Central memory CD8-positive, alpha-beta T cell (primary cell): ENCODE measurements at places on chromosomes 2 and 18.

DNA sequence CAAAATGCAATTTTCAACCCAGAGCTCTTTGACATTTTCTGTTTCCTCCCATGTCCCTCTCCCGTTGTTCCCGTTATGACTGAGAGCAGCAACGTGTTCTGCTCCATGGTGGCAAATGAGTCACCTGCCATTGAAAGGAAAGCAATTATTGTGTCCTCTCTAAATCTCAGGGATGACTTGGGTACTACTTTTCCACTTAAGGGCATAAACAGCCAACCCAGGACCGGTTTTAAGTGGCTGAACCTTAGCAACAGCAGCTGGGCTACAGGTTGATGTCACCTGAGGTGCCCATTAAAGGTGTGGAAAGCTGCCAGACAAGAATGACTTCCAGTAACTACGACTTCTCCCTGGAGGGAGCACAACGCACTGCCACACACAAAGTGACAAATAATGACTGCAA, 236.8 kb downstream of the NCKAP5 start:
- DNase-seq = no peak

- DNase-seq = no peak
These were observed 240.0 kb downstream of the WDR7 start for GRCh38 chr18:56891116-56891515.

DNA sequence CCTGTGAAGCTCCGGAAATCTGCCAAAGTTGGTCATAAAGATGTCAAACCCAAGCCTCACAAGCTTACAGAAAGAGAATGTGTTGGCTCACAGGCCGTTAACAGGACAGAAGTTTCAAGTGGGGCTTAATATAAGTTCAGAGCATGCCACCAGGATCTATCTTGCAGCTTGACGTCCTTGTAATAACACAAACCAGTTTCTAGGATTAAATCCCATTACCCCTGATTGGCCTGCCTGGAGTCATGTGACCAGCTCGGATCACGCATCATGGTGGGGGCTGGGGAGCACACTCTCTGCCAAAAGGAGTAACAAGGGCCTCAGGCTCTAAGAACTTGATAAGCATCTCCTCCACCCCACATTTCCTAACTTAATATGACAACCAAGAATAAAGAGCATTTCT, 38.9 kb upstream of the SCG2 start:
- no peak for DNase-seq

GRCh38 chr2:45922577-45922988, 271.1 kb downstream of the PRKCE start:
- no peak for DNase-seq

DNA sequence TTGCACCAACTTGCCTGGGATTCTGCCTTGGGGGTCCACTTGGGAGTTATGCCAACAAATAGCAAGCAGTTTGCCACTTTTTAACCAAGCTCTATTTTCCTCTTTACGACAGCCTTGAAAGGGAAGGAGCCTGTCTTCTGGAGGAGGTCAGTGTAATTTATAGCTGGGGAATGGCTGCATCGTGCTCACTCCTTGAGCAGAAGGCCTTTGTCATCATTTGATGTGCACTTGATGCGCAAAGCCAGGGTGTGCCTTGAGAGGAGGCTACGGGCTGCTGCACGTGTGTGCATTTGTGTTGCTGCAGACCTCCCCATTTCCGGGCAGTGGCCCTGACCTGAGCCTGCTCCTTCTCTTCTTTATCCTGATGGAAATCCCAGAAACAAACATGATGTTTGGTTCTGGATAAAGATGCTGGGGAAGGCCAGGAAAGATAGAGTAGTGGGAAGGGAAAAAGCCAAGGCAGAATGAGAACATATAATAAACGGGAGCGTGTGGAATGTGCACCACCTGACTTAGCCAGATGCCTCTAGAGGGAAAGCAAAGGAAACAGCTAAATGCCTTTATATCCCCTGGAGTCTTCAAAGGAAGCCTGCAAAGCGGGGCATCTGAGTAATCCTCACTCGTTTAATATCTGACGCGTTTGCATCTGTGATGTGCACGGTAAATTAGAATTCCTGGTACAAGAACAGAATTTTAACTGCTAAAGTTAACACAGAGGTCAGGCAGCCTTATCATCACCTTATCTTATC, 68.3 kb upstream of the ZNF521 start:
- DNase-seq = no peak

DNA sequence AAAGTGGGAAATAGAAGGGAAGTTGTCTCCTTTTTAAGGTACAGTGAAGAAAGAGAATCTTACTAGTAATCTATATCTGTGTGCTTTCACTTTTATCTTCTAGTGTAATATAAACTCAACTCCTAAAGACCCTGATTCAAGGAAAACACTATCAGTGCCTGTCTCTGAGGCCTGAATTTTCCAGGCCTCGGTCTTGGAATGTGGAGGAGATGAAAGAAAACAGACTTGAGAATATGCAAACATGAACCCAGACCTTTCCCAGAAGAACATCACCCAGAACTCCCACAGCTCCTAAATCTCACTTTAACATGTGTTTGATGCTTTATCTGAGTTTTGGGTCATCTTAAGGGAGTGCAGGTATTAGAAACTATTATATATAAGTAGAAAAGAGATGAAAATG, 51.8 kb downstream of the EPB41L5 start:
- no peak for DNase-seq

DNA sequence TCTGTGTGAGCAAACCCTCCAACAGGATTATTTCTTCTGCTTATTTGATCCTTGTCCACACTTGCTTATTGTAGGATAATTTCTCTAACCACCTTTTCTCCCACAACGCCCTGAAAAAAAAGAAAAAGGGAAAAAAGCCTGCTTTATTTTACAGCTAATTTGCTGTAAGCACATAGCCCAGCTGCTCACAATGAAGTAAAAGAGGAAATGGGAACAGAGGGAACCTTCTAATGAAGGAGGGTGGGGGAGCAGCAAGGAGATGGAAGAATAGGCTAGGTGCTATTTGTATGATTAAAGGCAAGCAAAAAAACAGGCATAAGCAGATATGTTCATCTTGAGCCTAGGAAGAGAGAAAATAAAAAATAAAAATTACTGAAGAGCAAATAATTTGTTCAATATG, 331.6 kb downstream of the TXNL1 start:
- no peak for DNase-seq

DNA sequence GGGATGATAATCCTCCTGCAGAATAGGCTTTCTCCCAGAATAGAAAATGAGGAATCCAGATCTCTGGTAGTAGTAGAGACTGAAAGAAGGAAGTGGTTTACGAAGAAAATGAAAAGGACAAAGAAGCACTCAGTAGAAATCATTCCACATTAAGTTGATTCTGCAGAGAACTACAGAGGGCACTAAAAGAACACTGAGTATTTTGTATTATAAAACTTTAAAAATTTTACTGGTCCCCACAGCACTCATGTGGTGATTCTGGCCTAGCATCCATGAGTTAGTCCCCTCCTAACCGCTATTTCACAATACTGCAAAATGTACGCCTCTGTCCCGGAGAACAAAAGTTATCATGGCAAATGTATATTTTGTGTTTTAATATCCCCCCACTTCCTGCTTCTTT, 42.9 kb upstream of the SLC35F5 start:
- DNase-seq = no peak

DNA sequence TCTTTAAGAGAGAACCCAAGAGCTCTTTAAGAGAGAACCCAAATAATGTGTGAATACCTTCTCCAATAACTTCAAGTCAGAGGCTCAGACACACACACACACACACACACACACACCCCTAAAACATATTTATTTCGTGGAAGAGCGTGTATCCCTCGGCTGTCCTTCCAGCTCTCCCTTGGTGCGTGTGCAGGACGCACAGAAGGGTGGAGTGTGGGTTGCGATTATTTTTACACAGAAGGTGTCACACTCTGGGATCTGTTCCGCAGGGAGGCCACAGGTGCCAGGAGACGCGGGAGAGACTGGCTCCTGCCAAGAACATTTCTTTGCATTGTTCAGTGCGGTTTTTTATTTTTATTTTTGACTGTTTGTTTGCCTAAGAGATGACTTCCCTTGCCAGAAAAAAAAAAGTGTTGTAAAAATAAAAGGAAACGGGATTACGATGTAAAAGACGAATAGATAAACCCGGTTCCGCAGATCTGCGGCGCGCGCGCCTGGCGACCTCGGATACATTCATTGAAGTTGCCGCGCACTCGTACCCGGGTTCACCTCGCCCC, 47.3 kb upstream of the ATP6V1B1 start:
- DNase-seq = no peak

DNA sequence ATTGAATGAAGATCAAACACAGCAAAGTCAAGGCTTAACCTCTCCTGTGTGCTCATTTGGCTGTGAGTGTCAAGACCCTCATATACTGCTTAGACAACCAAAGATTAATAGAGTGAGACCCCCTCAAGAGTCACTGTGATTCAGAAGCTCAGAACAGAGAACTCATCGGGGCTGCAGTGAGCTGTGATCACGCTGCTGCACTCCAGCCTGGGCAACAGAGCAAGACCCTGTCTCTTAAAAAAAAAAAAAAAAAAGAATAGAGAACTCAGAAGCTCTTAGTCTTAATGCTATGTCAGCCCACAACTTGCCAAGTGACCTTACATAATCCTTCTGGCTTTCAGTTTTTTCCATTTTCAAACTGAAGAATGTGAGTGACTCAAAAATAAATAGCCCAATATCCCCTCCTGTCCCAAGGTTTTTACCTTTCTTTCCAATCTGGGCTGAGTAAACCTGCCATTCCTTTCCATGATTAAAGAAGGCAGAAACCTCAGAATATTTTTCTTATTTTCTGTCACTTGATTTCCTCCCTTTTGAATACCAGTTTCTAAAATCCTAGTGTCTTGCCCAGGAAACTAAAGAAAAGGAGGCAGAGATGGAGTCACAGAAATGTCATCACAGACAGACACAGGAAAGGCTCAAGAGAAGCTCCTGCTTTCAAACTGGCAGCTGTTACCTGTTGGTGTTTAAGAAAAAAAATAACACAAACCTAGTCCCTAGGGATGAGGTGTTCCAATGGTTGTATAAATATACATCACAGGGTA, 102.4 kb downstream of the CACNB4 start:
- DNase-seq = no peak

DNA sequence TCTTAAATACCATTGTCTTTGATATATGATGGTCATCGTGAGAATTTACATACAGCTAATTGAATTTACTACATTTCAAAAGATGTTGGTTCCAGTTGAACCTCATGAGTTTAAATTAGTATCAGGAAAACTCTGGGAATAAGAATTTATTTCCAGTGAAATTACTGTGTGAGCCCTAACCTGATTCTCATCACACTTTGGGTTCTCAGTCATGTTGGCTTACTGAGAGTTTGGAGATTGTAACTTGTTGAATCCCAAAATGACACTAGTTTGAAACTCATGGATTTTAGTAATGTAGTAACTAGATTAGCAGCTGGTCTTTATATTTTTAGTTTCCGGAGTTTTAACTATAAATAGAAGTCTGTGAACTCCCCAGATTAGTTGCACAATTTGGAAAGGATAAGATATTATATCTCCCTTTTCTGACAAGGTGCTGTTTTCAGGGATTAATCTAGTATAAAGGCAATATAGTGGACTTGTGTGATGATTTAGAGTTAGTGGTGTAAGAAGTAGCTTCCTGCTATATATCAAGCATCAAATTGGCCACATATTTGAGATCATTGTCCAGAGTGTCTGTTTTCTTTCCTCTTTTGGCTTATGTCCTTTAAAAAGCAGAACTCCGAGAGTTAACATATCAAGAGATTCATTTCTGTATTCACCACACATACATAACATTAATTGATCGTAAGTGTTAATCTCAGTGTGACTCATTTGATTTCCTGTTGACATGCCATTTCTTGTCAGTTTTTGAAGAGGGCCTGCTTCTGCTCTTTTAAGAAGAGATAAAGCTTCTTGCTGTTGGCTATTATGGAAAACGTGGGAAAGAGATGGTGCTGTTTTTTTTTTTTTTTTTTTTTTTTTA, 15.7 kb downstream of the NDUFV2 start:
- DNase-seq = no peak

- no peak for DNase-seq
These were observed 146.3 kb downstream of the HNMT start for GRCh38 chr2:138110453-138111083.

GRCh38 chr2:133843551-133843950, 275.3 kb upstream of the NCKAP5 start:
- no peak for DNase-seq

DNA sequence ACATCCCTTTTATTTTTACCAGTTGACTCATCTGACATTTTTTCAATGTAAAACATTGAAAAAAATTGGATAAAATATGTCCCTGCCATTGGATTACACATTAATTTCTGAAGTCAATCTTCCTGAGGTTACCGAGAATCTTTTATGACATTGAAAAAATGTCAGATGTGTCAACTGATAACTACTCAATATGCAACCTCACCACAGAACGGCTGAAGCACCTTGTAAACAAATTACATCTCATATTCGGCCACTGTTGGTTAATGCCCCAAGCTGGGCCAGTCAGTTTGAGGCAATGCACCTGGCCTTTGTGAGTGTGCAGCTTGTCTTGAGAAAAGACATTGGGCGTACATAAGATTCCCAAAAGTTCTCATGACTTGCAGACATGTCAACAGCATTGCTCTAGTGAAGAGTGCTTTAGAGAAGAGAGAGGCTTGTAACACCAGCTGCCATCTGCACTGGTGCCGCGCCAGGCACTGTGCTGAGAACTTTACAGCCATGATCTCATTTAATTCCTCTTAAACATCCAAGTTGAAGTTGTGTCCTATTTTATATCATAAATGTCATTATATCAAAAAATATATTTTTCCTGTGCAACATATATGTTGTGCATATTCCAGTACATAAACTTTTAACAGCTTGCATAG, 112.7 kb upstream of the SLC35G4 start:
- DNase-seq = no peak

GRCh38 chr2:39380525-39381150, 56.4 kb downstream of the MAP4K3 start:
- DNase-seq = no peak

- no peak for DNase-seq
These were observed 60.9 kb downstream of the EDAR start for GRCh38 chr2:108927936-108928659.
